ENCODE measurements at places on chromosomes 2 and 18.

DNA sequence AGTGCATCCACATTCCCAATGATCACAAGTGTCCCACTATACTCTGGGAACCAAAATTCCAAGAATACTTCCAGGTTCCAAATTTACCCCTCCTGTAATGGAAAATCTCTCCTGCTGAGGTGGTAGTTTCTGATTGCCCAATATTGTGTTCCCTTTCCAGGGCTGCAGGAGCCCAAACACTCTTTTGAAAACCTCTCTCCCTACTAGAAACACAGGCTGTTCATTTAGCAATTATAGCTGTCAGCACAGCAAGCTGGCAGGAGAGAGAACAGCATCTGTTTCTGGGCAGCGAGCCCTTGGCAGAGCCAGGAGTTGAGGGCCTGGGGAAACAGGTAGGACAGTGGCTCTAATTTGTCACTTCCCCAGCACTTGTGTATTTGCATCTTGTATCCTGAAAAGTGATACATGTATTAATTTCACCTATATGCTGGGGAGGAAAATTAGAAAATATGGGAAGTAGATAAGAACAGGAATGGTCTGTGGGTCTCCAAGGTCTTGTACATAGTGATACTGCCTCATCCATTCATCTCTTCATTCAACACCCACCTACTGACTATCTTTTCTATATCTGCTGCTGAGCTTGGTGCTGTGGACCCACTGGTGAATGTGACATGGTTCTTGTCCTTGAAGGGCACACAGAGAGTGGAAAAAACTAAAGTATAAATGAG is 16.9 kb upstream of the PAIP2B start:
- DNase-seq: no peak

- no peak for DNase-seq
Measured at GRCh38 chr2:212282671-212283261, 255.8 kb downstream of the ERBB4 start.

DNA sequence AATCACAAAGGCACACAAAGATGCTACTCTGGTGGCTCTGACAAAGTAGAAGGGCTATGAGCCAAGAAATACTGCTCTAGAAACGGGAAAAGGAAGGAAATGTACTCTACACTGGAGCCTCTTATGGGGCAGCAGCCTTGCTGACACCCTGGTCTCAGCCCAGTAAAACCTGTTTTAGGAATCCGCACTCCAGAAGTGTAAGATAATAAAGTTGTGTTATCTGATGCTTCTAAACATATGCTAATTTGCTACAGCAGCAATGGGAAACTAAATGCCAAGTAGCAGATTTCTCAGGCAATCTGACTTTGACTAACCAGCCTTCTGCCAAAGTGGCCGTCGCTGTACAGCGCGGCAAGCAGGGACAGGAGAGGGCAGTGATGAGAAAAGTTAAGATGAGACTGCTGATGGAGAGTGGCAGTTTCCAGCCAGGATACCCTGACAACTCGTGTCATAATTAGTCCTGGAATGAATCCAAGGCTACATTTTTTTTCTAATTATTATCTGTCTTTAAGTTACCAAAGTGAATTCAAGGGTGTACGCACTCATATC is 99.0 kb downstream of the NETO1 start:
- no peak for DNase-seq

- peak; percentile 69 for DNase-seq
Measured at GRCh38 chr2:217902379-217903141, 100.2 kb downstream of the TNS1 start.

DNA sequence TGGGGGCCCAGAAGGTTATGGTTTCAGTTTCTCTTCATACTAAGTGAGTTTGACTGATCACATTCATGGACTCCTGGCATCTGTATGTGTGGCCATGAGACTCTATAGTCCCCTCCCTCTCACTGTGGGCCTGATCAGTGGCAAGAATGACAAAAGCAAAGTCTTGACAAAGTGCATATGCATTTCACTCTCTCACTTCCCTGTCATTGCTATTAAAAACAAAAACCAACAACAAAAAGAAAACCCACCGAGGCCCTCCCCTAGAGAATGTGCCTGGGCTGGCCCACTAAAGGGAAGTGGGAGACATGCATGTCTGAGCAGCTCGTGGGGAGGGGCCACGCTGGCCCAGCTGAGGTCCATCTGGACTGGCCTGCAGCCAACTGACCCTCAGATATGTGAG is 600.1 kb upstream of the RAB6C start:
- DNase-seq: no peak

All from AG20443 (cell line).